AG04449 (cell line): ENCODE measurements at places on chromosomes 12 and 14.

DNA sequence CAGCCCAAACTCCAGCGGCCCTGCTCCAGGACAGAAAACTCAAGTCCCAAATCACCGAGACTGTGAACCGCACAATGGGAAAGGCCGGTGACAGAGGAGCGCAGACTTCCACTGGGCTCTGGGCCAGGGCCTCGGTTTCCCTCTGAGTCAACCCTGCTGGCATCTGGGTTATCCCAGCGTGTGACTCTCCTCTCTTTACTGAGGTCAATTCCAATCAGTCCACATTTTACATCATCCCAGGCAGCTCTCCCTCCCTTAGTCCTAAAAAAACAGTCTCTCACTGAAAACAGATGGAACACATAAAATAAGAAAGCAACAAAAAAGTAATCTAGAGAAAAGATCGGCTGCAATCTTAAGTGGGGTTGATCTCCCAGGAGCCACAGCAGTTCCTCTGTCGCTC is 36.9 kb downstream of the ITPK1 start:
- peak; percentile 80 for DNase-seq

GRCh38 chr14:94113490-94113889 is 3.0 kb downstream of the IFI27 start:
- no peak for DNase-seq

DNA sequence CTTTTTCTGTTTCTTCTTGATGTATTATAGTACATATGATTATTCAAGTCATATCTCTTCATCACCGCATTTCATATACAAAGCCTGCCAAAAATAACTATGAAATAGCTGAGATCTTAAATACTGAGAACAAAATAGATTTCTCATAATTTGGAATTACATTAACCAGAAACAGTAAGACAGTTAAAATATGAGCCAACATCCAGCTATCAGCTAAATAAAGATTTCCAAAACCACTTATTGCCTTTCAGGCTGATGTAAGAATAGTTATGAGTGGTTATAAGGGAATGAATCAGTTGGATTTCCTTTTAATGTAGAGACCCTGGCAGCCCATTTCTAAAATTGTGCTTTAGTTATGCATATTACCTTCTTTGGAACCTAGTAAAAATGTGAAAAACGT is 47.4 kb downstream of the TMEM117 start:
- no peak for DNase-seq

DNA sequence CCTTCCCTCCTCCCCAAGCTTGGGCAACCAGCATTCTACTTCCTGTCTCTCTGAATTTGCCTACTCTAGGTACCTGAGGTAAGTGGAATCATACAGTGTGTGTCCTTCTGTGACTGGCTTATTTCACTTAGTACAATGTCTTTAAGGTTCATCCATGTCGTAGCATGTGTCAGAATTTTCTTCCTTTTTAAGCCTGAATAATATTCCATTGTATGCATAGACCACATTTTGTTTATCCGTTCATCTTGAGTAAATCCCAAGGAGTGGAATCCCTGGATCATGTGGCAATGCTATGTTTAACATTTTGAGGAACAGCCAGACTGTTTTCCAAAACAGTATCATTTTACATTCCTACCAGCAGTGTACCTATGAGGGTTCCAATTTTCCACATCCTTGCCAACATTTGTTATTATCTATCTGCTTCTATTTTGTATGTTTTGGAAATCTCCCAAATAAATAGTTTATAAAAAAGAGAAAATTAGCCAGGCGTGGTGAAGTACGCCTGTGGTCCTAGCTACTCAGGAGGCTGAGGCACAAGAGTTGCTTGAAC is 12.4 kb downstream of the HSP90AA1 start:
- no peak for DNase-seq

DNA sequence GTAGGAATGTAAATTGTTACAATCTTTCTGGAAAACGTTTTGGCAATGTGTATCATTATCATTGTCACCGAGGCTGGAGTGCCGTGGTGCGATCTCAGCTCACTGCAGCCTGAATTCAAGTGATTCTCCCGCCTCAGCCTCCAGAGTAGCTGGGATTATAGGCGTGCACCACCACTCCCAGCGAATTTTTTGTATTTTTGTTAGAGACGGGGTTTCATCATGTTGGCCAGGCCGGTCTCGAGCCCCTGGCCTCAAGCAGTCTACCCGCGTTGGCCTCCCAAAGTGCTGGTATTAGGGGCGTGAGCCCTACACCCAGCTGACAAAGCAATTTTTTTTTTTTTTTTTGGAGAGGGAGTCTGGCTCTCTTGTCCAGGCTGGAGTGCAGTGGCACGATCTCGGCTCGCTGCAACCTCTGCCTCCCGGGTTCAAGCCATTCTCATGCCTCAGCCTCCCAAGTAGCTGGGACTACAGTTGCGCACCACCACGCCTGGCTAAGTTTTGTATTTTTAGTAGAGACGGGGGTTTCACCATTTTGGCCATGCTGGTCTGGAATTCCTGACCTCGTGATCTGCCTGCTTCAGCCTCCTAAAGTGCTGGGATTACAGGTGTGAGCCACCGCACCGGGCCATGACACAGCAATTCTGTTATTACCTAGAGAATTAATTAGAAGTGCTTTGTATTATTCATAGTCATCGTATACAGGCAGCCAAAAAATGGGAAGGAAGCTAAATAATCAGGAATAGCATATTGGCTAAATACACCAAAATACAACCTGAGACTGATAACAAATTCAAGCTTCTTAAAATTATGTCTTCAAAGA is 1.2 kb downstream of the ACTR6 start:
- DNase-seq: no peak

DNA sequence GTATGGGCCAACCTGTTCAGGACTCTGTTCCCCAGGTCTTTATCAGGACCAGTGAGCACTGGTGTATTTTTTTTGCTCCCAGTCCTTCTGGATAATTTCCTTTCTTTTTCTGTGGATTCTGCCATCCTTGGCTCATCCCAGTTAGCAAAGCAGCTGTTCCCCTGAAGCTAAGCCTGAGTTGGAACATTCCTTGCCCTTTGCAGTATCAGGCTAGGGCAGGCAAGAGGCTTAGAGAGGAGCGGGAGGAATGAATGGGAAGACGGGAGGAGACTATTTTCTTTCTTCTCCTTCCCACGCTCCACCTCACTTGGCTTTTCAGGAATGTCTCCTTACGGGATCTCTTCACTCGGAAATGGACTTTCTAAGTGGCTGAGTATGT is 29.2 kb downstream of the ERG28 start:
- DNase-seq: no peak

GRCh38 chr12:102249079-102249841 is 51.6 kb upstream of the PMCH start:
- DNase-seq: no peak

DNA sequence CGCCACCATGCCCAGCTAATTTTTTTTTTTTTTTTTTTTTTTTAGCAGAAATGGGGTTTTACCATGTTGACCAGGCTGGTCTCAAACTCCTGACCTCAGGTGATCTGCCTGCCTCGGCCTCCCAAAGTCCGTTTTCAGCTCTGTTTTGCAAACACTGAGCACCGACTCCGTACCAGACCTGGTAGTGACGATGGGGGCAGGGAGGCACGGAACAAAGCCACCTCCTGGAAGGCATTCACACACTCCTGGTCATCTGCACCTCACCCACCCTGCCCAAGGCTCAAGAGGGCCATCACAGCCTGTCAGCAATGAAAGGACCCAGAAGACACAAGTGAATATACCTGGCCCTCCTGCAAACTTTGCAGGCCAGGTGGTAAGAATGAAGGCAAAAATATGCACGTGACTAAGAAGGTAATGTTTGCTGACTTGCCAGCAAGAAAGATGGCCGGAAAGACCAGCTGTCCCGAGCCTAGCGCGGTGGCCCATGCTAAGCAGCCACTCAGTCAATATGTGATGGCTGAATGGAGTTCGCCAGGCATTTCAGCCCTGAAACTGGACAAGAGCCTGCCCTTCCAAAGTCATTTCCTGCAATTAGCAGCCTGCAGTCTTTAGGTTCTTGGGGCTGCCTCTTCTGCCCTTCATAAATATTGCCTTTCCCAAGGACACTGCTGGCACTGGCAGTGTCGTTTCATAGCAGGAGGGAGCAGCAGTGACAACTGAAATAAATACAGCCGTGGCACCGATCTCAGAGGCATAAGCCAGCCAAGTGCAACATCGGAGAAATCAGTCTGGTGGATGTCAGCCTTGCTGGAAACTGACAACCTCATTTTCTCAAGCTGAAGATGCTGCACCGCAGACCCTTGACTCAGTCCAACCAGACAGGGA is 17.6 kb downstream of the MMAB start:
- no peak for DNase-seq

DNA sequence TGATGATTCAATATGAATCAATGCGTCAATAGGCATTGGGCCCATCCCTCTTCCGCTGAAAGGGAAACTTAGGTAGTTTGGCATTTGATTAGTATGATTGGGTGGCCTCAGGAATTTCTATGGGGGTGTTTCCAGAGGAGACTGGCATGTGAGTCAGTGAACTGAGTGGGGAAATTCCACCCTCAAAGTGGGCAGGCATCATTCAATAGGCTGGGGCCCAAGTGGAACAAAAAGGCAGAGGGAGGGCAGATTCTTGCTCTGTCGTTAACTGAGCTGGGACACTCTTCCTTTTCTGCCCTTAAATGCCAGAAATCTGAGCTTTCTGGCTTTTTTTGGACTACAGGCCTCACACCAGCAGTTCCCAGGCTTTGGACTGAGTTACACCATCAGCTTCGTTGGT is 373.5 kb downstream of the RPS29 start:
- DNase-seq: no peak
